Activated T-helper 9 cell treated with anti-CD3 and anti-CD28 coated beads, Interleukin-2, amount 50 U/mL, for 16 hours (primary cell): ENCODE measurements at places on chromosomes 6 and 20.
A peak's percentile ranks its signal among the peaks of the same experiment; 100 is the strongest.

DNA sequence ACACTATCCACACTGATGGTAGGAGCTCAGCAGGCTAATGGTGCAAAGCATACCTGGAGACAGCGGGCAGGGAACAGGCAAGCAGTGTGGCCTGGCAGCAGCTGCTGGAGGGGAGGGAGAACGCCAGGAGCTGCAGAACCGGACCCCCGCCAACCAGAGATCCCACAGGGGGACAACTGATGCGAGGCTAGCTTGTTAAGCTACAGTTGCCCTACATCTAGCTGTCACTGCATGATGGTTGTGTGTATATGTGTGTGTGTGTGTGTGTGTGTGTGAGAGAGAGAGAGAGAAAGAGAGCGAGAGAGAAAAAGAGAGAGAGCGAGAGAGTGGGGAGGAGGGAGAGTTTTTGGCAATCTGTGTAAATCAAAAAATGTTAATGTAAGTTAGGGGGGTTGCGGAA is 69.7 kb upstream of the NHSL1 start:
- DNase-seq: no peak

- no peak for DNase-seq
Observed at GRCh38 chr6:6790393-6790792, 201.9 kb downstream of the LY86 start.

DNA sequence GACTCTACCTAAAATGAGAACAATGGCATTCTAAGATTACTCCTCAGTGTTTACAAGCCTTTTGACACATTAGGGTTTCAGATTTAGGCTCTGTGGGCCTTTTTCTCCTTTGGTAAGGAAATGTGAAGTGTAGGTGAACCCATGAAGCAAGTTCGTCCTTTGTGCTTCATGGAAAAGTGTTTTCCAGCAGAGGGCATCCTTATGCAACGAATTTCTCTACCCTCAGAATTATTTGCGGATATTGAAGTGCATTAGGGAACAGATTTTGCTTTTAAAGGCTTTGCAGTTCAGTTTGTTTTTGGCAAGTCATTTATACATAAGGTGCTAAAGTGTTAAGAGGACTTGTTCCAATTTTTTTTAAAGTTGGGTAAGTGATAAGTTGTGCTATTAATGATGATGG is 55.7 kb upstream of the FERMT1 start:
- DNase-seq: no peak

DNA sequence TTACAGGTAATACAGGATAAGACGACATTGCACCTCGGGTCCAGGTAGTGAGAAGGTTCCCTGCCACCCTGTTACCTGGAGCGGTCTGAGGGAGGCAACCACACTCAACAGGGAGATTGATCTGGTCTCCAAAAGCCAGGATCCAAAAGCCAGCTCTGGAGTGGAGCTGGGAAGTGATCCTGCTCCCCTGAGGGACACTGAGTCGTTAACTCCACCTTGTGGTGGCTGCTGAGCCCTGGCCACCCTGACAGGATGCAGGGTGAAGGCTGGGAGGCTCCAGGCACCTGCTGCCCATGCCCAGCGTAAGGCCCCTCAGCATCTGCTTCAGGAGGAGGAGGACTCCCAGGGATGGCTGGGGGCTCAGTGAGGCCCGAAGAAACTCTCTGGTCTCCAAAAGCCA is 38.7 kb upstream of the SLC22A2 start:
- DNase-seq: no peak

DNA sequence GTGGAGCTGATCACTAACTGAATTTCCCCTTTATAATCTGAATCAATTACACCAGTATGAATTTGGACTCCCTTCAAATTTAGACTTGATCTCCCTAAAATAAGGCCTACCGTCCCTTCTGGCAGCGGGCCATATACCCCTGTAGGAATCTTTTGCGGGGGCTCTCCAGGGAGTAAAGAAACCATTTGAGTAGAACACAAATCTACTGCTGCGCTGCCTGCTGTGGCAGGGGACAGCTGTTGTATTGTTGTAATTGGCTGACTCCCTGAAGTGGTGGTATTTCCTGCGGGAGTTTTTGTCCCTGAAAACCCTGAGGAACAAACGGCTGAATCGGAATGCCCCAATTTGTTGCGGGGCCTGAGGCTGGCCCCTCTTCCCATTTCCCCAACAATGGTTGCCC is 16.0 kb upstream of the PTCRA start:
- DNase-seq: no peak

DNA sequence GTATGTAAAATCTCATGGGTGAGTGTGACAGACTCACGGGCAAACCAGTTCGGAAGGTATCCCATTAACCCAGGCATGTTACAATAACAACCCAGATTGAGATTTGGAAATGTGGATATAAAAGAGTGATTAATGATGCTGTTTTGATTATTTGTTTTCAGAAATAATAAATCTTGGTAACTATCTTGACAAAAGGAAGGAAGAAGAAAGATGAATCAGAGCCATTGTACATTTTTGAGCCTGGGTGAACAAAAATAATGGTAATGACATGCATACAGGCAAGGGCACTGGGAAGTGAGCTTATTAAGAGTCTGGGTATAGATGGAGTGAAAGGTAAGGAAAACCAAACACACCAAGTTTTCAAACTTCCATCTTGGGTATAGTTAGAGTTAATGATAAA is 862.0 kb downstream of the PHF3 start:
- no peak for DNase-seq

DNA sequence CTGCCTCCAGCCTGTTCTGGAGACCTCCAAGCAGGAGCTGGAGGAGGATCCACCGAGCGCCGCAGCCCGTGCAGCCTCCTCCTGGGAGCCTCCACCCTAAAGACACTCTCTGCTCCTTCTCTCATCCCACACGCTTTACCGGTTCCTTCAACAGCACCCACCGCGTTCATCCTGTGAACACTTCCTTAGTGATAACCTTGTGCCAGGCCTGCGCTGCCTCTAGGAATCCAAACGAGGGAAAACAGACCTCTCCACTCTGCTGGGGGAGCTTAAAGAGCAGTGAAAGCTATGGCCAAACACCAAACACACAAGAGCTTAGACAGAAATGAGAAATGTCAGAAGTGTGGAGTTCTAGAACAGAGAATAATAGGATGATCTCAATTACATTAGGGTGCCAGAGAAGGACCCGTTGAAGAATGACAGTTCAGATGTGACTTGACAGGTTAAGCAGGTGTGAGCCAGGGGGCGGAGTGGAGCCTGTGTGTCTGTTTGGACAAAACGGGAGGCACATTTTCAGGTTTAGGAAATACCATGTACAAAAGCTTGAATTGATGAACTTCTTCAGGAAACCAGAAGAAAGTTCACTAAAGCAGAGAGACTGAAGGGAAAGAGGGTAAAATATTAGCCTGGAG is 28.5 kb upstream of the HLA-DRB5 start:
- no peak for DNase-seq

DNA sequence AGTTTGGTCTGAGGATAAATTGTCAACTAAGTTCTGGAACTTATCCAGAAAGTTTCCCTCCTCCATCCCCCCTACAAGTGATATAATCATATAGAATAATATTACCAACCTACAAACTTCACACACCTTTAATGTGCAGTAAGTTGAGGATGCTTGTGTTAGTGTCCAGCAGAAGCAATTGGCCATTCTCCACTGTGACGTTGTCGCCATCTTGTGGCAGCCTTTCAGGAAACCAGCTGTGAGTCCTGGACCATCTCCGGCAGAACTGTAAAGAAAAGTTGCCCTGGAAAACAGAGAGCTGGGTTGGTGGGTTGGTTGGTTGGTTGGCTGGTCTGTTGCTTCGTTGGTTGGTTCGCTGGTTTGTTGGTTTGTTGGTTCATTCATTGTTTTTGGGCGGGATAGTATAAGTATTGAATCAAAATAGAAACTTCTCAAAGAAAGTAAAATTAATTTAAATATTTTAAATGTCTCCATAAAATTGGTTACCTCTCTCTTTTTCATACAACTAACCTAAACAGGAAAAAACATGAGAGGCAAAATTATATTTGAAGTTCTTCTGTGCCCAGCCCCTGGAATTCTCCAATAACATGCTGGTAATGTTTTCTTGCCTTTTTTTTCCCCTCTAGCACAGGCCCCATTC is 127.5 kb downstream of the PKHD1 start:
- DNase-seq: no peak

DNA sequence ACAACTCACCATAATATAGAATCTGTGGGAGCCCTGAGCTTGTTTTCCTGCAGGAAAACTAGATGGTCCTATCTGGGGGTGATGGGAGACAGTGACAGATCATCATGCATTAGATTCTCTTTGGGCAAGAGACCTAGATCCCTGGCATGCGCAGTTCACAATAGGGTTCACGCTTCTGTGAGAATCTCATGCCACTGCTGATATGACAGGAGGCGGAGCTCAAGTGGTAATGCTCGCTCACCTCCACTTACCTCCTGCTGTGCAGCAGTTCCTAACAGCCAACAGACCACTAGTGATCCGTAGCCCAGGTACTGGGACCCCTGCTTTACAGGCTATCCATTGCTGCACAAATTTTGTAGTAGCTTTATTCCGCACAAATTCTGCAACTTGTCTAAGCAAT is 84.5 kb downstream of the HIVEP2 start:
- no peak for DNase-seq

GRCh38 chr6:87763901-87764300 is 61.9 kb upstream of the AKIRIN2 start:
- no peak for DNase-seq

GRCh38 chr6:101486124-101486523 is 92.6 kb downstream of the GRIK2 start:
- no peak for DNase-seq

DNA sequence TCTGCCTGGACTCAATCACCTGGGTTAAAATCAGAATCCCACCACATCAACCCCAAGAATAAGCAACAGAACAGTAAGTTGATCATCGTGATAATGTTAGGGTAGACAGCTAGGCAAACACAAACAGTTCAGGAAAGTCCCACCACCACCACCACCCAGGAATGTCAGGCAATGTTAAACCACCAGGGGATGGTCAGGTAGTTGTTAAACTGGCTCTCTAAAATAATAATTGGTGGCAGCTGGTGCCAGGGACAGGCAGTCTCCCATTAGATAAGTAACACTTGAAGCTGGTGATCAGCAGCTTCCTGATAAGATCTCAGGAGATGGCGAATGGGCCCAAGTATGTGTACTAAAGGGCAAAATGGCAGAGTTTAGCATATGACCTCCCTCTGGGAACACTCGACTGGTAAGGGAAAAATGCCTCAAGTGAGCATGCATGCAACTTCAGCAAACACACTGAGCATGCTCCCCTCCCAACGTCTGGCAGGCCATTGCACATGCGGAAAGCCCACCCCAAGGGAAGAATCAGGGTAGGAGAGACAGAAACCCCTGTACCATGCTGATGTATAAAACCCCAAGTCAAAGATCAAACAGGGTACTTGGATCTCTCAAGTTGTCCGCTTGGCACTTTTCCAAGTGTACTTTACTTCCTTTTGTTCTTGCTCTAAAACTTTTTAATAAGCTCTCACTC is 66.6 kb downstream of the IPCEF1 start:
- DNase-seq: no peak

- no peak for DNase-seq
Observed at GRCh38 chr6:164419099-164419498, 890.3 kb downstream of the C6orf118 start.

DNA sequence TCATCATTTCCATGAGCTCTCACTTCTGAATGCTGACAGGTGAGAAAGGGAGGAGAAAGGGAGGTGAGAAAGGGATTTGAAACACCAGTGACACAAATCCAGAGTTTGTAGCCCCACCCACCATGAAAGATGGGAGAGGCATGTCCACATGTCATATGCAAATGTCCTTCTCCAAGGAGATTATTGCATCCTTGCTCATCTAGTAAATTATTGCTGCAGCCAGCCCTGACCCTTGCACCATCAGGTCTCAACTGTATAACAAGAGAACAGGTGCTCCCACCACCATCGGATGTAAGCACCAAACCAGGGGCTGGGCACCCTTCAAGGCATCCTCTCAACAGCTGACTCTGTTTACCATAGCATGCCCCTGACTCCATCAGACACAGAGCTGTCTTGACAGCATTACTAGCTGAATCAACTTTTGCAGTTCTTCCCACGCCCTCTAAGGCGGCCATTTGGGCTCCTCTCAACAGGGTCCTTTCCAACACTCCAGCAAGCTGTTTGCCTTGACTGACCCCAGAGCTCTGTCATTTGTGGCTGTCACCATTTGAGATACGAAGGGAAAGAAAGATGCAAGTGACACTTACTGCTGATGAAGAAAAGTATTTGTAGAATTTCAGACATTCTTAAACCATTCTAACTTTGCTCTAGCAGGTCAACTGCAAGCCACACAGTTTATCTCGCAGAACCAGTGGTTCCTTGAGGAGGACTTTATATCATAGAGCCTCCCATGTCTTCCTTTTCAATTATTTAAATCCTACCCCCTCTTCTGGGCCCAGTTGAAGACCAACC is 14.2 kb downstream of the GFOD1 start:
- DNase-seq: no peak

- no peak for DNase-seq
Observed at GRCh38 chr6:38150681-38151296, 331.3 kb downstream of the ZFAND3 start.

DNA sequence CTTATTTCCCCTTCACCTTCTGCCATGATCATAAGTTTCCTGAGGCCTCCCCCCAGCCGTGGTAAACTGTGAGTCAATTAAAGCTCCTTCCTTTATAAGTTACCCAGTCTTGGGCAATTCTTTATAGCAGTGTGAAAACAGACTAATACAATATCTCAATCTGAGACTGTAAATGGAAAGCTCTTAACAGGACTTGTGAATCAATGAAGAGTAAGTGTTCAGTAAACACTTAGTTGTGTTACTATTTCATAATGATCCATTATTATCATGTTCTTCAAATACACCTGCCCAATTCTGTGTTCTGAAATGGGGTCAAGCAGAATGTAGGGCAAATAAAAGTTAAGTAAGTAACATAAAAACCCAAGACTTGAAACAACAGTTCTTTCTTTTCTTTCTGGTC is 266.2 kb downstream of the TENT5A start:
- no peak for DNase-seq

GRCh38 chr20:57391439-57392301 is 474 bp downstream of the RBM38 start:
- no peak for DNase-seq

DNA sequence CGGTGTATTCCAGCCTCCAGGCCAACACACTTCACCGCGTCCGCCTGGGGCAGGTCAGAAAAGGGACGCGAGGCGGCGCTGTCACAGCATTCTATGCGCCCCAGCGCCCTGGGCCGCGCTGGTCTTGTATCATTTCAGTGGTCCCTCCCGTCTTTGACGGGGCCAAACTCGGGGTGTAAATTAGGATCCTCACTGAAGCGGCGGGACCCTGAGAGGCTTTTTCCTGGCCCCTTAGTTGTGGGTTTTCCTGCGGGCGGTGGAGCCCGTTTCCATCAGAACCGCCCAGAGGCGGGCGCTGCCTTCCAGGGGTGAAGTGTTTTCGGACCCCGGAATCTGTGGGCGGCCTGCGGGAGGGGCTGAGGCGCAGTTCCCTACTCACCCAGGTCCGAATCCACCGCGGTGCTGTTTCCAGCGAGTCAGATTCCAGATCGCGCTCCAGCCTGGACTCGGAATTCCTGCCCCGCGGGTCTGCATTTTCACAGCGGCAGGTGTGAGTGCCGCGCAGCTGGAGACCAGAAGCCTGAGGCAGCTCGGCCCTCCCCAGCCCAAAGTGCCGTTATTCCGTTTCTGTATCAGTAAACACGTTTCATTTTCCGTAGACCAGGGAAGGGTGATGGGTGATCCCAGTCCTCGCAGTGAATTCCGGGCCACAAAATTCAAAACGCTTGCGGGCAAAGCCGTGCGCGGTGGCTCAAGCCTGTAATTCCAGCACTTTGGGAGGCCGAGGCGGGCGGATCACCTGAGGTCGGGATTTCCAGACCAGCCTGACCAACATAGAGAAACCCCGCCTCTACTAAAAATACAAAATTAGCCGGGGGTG is 3.9 kb upstream of the MICB start:
- DNase-seq: peak; percentile 67
